ENCODE measurements at places on chromosomes 12 and 14.
A peak's percentile ranks its signal among the peaks of the same experiment; 100 is the strongest.

- DNase-seq: peak; percentile 70
These were observed 22.4 kb downstream of the RXYLT1 start for GRCh38 chr12:63802012-63802608.

- DNase-seq: no peak
These were observed 7.0 kb upstream of the MSI1 start for GRCh38 chr12:120376009-120376408.

DNA sequence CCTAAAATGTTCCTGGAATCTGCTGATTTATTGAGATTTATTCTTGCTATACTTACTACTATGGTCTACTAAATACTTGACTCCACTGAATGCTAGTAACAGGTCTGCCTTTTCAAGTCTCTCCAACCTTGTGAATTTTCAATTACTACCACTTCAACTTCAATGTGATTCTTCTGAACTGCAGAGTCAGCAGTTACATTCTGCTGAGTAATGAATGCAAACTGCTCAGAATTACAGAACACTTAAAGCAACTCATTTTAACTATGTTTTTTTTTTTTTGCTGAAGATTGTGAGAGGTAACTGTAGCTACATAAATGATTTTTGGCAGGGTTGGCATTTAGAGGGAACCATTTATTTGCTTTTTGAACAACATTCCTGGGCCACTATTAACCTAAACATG lies 41.8 kb downstream of the ARF6 start:
- peak; percentile 32 for DNase-seq

DNA sequence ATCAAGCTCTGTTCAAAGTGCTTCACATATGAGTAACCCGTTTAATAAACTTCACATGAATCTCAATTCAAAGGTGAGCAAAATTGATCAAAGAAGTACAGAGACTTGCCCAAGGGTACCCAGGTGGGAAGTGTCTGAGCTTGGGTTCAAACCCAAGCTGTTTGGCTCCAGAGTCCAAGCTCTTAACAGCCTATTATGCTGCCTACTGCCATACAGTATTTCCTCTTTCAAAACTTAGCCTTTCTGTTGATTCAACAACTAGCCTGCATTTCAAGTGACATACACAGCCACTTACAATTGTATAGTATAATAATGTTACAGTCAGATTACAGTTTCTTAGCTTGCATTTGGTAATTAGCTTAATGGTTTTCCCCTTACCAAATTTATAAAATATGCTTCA lies 29.7 kb downstream of the FRMD6 start:
- DNase-seq: peak; percentile 53

All from NCI-H1105 treated with DMSO at 0.1 percent for 48 hours (cell line).